ENCODE measurements at places on chromosomes 2 and 18. TPM values are rescaled to one million over a fixed set of nuclear protein-coding genes. Genes with fewer than 3 reads are reported as not detected.

- no peaks in the 10 kb centered on the region for H3K4me1 ChIP-seq
- no peak overlapping the region for H3K27ac ChIP-seq
- no peak for DNase-seq
- H3K4me3 ChIP-seq = no peak overlapping the region
Measured at GRCh38 chr2:211944572-211944971, 594.0 kb downstream of the ERBB4 start.

DNA sequence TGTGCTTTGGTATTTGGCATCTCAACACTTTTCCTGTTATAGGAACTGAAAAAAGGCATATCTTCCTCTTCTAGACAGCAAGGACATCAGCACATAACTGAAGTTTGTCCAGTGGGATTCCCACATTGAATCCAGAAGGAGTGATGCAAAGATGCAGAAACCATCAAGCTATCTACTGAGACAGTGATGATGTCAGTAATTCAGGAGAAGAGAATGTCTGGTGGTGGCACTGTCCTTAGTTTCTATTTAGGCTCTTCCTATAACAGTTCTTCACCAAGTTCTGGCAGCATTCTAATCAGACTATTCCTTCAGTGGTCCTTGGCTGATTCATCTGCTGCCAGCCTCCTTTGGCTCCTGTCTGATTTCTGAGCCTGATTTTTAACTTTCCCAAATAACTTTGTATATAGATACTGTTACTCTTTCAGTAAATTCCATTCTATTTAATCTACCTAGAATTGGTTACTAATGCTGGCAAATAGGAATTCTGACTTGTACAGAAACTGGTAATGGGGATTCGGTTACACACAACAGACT lies 56.6 kb upstream of the AGPS start:
- DNase-seq = no peak
- H3K27ac ChIP-seq = peak overlapping the region; percentile 17
- H3K4me1 ChIP-seq = peaks cover 51% of the 10 kb centered on the region
- H3K27me3 ChIP-seq = no peaks in the 10 kb centered on the region
- peaks cover 7% of the 10 kb centered on the region for H3K36me3 ChIP-seq

DNA sequence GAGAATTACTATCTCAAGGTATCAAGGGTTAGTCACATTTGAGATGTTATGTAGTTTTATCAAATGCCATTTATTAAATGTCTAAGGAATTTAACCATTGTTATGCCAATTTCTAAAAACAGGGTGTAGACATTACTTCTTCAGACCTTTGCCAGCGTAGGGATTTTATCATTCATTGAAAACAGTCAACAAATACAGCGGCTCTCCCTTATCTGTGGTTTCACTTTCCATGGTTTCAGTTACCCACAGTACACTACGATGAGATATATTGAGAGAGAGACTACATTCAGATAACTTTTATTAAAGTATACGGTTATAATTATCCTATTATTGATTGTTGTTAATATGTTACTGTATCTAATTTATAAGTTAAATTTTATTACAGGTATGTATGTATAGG lies 234.7 kb downstream of the TMX3 start:
- no peaks in the 10 kb centered on the region for H3K36me3 ChIP-seq
- H3K27ac ChIP-seq = no peak overlapping the region
- H3K4me3 ChIP-seq = no peak overlapping the region
- no peak for DNase-seq
- H3K27me3 ChIP-seq = no peaks in the 10 kb centered on the region

DNA sequence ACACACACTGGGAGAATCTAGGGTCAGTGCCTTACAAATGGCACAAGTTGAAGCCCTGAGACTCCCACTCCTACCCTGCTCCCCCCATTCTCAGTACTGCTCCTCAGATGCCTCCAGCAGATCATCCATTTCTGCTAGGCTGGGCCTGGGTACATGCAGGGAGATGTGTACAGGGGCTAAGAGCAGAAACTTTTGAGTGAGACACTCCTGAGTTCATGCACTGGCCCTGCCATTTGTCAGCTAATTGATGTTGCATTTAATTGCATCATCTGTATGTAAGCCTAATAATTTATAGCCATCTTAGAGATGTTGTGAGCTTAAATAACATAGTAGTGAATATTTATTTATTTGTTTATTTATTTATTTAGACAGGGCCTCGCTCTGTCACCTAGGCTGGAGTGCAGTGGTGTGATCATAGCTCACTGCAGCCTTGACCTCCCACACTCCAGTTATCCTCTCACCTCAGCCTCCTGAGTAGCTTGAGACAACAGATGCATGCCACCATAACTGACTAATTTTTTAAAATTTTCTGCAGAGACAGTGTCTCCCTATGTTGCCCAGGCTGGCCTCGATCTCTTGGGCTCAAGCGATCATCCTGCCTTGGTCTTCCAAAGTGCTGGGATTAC lies 4.8 kb upstream of the CASP8 start:
- no peaks in the 10 kb centered on the region for H3K27me3 ChIP-seq
- peaks cover 29% of the 10 kb centered on the region for H3K4me1 ChIP-seq
- no peaks in the 10 kb centered on the region for H3K36me3 ChIP-seq
- H3K27ac ChIP-seq = no peak overlapping the region
- no peak overlapping the region for H3K4me3 ChIP-seq

DNA sequence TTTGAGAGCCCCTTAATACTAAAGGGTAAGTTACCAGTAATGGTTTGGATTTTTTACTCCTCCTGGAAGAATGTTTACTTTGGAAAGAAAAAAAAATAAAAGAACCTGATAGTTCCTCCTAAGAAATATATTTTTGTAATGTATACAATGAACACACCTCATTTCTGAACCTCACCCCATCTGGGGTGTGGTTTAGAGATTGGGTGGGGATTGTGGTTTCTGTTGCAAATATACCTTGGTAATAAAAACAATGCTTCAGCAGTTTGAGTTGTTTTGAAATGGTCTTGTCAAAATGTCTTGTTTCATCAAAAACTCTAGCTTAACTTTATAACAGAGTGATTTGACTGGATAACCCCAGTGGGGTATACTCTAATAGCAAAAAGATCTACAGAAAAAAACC lies 448.9 kb upstream of the MEIS1 start:
- H3K27me3 ChIP-seq = no peaks in the 10 kb centered on the region
- H3K4me1 ChIP-seq = no peaks in the 10 kb centered on the region
- no peaks in the 10 kb centered on the region for H3K36me3 ChIP-seq
- H3K4me3 ChIP-seq = no peak overlapping the region
- H3K27ac ChIP-seq = no peak overlapping the region

- H3K36me3 ChIP-seq = no peaks in the 10 kb centered on the region
- no peaks in the 10 kb centered on the region for H3K4me1 ChIP-seq
- no peaks in the 10 kb centered on the region for H3K27me3 ChIP-seq
- no peak overlapping the region for H3K4me3 ChIP-seq
- H3K27ac ChIP-seq = no peak overlapping the region
- DNase-seq = no peak
Measured at GRCh38 chr2:119710281-119710680, 31.3 kb downstream of the TMEM177 start.

DNA sequence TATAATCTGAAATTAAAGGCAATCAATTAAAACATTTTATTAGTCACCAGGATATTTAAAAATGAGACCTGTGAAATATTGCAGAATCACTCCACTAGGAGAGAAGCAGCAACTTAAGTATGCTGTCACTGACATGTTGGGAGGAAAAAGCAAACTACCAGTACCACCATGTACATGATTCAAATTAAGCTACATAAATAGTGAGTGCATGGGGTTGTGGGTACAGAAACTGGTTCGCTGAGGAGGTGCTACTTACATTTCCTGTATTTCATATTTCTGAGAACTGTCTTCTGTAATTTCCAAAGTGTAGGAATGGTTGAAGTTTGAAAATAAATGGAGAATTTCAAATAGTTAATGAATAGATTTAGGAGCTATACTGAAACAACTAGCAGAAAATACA lies 7.9 kb upstream of the NR4A2 start:
- H3K36me3 ChIP-seq = peaks cover 3% of the 10 kb centered on the region
- no peak overlapping the region for H3K27ac ChIP-seq
- no peak for DNase-seq
- no peak overlapping the region for H3K4me3 ChIP-seq
- H3K27me3 ChIP-seq = no peaks in the 10 kb centered on the region
- H3K4me1 ChIP-seq = peaks cover 32% of the 10 kb centered on the region

Gene CFAP65
- total RNA-seq = not detected

Gene TCF7L1
- total RNA-seq = 0.68 TPM

Gene MOGAT1
- total RNA-seq = not detected

Measured in SJSA1 (cell line).